ENCODE measurements at places on chromosomes 3 and 15. TPM values are rescaled to one million over a fixed set of nuclear protein-coding genes. Genes with fewer than 3 reads are reported as not detected.
A peak's percentile ranks its signal among the peaks of the same experiment; 100 is the strongest.

Gene GPR62
- not detected for total RNA-seq

Gene ITIH4
- 4.3 TPM for total RNA-seq

Gene LEKR1
- 3.5 TPM for total RNA-seq

DNA sequence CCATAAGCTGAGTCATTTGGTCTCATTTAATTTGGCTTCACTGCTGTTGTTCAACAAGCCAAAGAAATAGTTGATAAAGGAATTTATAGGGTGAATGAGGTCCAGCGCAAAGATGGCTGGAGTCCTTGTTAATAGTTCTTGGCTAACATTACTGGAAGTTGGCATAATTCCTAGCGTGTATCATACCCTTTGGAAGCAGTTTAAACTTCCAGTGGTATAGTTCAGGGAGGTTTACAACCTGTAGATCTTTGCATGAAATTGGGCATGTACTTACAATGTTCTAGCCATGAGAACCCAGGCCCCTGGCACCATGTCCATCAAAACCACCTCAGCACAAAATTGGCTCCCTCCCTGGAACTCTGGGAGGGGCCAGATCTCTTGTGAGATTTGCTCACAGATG, 380.8 kb downstream of the LRTM1 start:
- DNase-seq, result no peak

GRCh38 chr3:135456108-135456790, 509.3 kb upstream of the PPP2R3A start:
- no peak for DNase-seq

Gene CNTN3
- 15.6 TPM for total RNA-seq

DNA sequence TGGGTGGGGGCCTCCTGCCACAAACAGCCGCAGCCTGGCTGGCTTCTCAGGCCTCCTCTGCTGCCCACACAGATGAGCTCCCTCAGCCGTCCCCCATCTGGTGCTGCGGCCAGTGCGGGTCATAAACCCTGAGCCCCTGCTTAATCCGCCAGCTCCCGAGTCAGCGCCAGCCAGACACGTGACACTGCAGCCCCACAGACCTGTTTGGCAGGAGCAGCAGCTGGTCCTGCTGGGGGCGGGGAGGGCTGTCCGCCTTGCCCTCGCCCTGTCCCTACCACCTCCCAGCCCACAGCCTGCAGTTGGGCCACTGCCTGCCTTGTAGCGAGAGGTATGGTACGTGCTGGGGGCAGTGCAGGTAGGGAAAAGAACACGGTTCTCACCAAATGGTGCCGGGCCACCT, 86.2 kb downstream of the IQSEC1 start:
- DNase-seq, result no peak

DNA sequence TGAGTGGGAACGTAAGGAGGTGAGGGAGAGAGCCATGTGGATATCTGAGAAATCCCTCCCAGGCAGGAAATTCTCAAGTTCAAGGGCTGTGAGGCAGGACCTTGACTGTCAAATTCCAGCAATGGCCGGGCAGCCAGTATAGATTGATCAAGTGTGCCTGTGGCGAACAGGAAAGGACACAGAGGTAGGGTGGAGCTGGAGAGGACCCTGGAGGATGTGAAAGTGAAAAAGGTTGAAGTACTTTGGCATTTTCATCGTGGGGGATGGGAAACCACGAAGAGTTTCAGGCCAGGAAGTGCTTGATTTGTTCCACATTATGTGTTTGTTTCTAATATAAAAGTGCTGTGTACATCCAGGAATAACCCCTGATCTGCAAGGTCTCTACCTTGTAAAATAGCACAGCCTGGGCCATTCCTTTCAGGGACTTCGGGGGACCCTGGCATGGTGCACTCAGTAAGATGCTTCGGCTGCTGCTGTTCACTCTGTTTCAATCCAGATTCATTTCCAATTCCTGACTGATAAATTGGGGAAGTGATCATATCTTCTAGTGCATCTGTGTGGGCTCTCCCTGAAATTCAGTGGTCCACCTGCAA, 156.6 kb downstream of the MCTP2 start:
- no peak for DNase-seq

- no peak for DNase-seq
These were observed 105.2 kb upstream of the NR2E3 start for GRCh38 chr15:71705151-71705550.

Gene DISP2
- total RNA-seq, result 5.1 TPM

DNA sequence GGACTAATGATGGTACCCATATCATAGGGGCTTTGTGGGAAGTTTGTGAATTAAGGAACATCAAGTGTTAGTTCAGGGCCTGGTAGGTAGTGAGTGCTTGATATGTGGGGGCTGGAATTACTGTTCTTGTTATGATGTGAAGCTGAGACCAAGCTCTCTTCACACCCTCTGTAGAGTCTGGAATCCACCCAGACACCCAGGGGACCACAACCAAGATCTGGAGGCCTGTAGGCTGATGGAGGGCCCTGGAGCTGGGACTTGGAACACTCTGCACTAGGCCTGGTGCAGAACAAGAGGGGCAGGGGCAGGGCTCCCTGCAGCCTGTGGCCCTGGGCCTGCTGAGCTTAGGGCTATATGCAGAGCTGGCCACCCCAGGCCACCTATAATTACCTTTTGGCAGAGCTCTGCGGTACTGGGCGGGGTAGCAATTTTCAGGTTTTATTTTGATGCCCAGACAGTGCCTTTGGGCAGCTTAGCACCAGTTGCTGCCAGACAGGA, 13.1 kb upstream of the PRKCD start:
- peak; percentile 35 for DNase-seq
